ENCODE measurements at places on chromosomes 1 and 21.

GRCh38 chr1:173871091-173871490 is 2.9 kb downstream of the ZBTB37 start:
- no peak for DNase-seq

DNA sequence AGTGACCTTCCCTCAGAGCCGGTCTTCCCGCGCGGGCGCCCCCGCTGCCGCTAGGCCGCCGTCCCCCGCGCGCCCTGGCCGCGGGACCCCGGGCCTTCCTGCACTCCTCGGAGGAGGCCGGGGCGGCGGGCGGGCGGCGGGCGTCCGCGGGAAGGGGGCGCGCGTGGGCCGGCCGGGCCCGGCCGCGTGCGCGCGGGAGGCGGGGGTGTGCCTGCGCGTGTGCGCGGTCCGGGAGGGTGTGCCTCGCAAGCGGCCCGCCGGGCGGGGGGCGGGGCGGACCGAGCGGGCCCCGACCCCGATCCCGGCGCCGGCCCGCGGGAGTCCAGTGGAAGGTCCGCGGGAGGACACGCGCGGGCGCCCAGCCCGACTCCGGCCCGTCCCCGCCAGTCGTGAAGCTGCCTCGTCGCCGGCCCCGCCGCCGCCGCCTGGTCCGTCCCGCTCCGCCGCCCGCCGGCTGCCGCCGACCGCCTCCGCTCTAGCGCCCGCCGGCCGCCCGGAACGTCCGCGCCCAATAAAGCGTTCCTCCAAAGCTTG is 438 bp downstream of the MRPS6 start:
- DNase-seq: peak; percentile 37

- no peak for DNase-seq
Observed at GRCh38 chr1:100187912-100188311, 9.9 kb upstream of the LRRC39 start.

DNA sequence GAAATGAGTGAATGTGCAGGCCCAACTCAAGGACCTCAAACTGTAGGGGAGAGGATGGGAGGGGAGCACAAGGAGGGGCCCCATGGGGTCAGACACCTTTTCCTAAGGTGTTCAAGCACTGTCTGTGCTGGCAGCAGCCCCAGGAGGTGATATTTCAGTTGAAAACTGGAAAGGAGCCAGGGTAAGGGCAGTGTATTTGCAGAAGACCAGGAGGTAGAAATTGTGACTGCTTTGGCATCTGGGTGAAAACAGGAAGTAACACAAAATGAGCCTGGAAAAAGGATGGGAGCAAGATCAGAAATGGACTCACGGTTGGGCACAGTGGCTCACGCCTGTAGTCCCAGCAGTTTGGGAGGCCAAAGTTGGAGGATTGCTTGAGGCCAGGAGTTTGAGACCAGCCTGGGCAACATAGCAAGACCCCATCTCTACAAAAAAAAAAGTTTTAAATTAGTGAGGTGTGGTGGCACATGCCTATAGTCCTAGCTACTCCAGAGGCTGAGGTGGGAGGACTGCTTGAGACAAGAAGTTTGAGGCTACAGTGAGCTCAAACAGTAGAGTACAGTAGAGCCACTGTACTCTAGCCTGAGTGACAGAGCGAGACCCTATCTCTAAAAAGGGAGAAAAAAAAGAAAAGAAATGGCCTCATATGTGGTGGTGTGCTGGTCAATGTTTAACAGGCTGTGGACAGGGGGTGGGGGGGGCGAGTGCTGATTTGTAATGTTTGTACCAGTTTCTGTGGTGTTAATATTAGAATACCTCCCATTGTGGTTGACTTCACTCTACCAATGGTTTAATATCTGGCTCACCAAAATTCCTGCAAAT is 76.2 kb upstream of the ANGPTL1 start:
- no peak for DNase-seq

- DNase-seq: peak; percentile 34
Observed at GRCh38 chr1:151905070-151905442, 4.3 kb downstream of the THEM4 start.

- DNase-seq: no peak
Observed at GRCh38 chr1:203038217-203038741, 12.0 kb downstream of the PPFIA4 start.

DNA sequence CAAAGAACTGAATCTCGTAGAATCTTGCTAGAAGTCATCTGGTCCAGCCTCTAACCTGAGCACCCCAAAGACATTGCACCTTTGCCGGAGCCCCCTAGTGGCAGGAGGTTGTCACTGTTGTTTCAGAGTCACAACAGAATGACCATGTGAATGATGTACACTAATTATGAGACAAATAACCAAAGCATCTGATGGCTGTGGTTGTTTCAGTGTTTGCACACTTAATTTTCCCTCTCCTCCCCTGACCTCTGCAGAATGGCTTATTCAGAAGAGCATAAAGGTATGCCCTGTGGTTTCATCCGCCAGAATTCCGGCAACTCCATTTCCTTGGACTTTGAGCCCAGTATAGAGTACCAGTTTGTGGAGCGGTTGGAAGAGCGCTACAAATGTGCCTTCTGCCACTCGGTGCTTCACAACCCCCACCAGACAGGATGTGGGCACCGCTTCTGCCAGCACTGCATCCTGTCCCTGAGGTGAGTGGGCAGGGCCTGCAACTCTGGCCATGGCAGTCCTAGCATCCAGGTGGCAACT is 26.4 kb downstream of the TRAF5 start:
- peak; percentile 37 for DNase-seq

DNA sequence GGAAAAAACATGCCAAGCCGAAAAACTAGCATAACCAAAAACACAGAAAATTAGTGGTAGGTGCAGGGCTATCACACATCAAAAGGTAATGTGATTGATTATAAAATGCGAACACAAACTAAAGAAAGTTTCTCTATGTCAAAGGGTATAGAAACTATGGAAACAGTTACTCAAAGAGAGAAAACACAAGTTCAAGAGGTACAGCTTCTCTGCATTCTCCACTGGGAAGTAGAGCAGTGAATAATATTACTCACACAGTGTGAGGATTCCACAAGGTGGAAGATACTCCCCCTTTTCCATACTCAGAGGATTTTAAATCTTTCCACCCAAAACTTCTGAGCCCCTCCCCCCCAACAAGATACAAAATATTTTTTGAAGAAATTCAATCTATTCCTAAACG is 18.6 kb downstream of the AKT3 start:
- DNase-seq: no peak

DNA sequence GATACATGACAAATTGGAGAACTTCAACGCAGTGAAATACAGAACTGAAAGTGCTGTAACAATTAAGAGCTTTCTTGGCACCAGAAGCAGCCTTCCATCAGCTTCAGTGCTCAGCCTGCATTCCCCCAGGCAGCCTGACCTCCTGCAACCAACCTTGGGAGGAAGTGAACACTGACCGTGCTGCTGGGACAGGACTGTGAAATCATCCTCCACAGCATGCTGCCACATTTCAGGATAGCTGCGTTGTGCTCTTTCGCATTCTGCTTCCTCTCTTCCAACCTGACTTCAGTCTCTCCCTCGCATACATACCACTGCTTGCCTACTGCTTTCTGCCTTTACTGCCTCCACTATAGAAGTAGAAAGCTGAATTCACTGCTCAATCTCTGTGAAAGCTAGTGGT is 388.6 kb downstream of the RWDD3 start:
- DNase-seq: no peak

- no peak for DNase-seq
Observed at GRCh38 chr1:172885411-172885810, 165.3 kb downstream of the TNFSF18 start.

- no peak for DNase-seq
Observed at GRCh38 chr1:176800978-176801513, 338.1 kb downstream of the PAPPA2 start.

DNA sequence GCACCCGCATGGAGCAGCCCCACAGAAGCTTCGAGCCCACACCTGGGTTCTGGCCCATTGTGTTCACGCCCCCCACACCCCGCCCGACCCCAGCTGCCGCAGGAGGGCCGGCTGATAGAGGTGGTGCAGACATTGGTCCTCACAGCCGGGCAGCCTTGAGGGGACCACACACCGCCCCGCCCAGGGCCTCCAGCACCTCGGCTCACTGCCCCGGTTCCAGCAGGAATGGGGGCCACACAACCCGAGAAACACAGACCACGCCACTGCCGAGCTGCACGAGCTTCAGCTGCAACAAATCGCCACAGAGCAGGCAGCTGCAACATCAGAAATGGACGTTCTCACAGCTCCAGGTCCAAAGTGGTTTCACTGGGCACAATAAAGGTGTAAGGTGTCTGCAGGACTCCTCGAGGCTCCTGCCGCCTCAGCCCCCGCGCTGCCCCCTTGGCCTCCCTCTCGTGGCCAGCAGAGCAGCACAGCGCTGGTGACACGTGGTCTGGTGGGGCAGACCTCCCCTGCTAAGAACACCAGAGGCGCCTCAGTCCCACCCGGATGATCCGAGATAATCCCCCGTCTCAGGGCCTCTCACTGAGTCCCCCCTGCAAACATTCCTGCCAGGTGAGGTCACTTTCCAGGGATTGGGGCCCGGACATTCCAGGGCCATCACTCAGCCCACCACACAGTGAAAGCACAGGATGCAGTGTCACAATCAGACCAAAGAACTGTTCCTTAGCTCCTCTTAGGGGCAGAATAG is 62.3 kb upstream of the ADARB1 start:
- no peak for DNase-seq

DNA sequence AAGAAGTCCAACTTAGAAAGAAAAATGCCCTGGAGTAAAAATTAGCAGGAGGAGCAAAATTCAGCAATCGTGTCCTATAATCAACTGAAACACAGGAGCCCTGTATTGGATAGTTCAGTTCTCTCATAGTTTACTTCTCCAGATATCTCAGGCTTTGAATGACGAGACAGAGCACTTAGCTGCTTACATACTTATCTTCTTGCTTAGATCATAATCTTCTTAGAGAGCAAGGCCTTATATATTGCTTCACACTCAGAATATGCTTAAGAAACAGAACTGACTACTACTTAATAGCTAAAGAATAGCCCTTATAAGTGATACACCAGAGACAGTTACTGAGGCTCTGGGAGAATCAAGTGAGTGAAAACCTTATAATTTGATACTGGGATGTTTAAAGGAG is 38.9 kb downstream of the TOR3A start:
- DNase-seq: no peak

GRCh38 chr1:94522304-94522703 is 19.3 kb downstream of the F3 start:
- DNase-seq: no peak

DNA sequence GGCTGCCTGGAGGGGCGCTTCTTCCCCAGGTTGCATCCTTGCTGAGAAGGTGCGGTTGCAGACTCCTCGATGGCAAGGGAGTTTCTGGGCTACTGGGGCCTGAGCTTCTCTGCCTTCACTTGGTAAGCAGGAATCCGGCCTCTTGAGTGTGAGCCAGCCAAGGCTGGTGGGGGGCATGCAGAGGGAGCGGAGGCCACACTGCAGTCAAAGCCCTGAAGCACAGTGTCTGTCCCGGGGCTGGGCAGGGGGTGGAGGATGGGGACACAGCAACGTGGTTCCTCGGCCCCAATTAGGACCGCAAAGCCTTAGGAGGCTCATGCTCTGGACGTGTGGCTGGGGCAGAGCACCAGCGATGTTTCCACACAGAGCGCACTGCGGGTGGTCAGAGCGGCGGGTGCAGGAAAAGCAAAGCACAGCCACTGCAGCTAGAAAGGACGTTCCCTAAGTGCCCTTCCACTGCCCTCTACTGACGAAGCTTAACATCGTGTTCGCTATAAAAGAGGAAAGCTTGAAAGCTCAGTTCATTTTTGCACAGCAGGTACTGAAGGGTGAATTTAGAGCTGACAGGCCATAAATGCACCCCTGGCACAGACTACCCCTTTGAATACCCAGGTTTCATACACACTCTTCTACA is 60.7 kb upstream of the COG2 start:
- DNase-seq: no peak

- DNase-seq: no peak
Observed at GRCh38 chr1:203046984-203047630, 20.8 kb downstream of the PPFIA4 start.

GRCh38 chr1:86502721-86503405 is 34.1 kb downstream of the CLCA1 start:
- DNase-seq: no peak

DNA sequence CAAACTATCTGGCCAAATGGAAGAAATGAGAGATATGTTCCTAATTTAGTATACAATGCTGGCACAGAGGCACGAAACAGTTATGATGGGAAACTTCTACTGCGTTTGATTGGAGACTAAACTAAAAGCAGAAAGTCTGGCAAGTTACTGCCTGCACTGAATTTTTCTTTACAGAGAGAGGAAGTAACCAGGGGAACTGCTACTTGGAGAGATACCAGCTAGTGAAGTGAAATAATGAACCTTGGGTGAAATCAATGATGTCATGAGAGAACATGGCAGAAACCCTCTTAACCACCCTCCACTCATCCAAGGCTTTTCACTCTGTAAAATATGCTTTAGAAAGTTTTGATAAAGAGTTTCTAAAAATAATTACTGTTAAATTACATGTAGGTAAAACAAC is 29.3 kb downstream of the NIBAN1 start:
- DNase-seq: no peak

DNA sequence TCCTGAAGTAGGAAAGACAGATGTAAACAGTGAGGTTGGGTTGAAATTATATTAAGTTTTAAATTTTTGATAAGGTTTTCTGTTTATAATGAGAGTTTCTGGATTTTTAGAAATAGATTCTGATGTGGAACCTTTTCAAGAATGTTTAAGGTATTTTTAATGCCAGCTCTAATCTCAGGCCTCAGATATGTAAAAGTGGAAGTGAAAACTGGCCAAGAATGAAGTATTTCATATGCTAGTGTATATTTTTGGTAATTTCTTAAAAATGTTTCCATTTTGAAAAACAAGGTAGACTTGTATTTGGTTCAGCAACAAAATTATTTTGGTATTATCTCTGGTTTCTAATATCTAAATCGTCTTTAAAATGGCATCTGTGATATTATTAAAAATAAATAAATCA is 14.4 kb downstream of the IFNAR1 start:
- no peak for DNase-seq

DNA sequence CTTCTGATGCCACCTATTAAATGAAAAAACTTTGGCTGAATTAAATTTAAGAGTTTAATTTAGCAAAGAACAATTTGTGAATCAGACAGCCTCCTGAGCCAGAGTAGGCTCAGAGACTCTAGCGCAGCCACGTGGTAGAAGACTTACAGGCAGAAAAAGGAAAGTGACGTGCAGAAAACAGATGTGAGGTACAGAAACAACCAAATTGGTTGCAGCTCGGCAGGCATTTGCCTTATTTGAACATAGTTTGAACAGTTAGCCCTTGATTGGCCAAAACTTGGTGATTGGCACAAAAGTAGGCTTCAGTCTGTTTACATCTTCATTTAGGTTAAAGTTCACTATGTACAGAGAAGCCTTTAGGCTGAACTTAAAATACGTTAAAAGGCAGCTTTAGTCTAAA is 22.9 kb downstream of the TCP10L start:
- no peak for DNase-seq

DNA sequence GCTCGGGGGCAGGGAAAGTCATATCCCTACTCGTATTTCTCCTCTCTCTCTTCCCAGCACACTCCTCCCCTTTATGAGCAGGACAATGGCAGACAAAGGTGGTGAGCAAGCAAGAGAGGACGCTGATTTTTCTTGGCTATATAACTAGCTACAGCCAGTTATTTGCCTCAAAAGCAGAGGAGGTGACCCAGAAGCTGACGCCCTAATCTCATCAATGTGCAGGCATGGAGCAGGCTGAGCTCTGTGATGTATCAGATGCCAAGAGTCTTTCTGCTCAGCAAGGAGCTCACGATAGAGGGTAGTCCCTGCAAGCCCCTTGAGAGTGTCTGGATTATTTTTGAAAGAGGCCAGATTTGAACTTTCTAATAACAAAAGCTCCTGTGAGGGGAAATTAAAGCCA is 75.5 kb downstream of the ASTN1 start:
- no peak for DNase-seq

Measured in activated CD4-positive, CD25-positive, alpha-beta regulatory T cell (primary cell).